Motor neuron (in vitro differentiated cells): ENCODE measurements at places on chromosomes 16 and 17.

DNA sequence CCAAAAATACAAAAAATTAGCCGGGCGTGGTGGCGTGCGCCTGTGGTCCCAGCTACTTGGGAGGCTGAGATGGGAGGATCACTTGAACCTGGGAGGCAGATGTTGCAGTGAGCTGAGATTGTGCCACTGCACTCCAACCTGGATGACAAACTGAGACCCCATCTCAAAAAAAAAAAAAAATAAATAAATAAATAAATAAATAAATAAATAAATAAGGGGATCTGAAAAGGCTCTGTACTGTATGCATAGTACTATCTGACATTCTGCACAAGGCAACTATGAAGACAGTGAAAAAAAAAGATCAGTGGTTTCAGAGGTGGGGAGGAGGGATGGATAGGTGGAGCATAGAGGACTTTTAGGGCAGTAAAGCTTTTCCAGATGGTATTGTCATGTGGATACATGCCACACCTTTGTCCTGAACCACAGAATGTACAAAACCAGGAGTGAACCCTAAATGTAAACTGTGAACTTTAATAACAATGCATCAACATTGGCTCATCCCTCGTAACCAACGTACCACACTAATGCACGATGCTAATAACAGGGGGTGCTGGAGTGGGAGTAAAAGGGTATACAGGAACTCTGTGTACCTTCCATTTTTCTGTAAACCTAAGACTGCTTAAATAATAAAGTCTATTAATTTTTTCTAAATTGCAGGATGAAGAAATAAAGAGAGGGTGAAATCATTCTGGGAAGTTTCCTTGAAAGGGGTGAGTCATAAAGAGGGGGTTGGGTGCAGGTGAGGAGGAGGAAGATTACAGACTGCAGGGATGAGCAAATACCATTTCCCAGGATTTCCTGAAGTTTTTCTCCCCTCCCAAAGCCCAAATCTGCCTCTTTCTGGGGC is 155.8 kb upstream of the SDK2 start:
- ATAC-seq, result no peak

- ATAC-seq, result no peak
Measured at GRCh38 chr17:39169101-39169500, 3.1 kb upstream of the ARL5C start.

- ATAC-seq, result peak; percentile 52
Measured at GRCh38 chr16:31009894-31010584, 399 bp downstream of the STX1B start.

DNA sequence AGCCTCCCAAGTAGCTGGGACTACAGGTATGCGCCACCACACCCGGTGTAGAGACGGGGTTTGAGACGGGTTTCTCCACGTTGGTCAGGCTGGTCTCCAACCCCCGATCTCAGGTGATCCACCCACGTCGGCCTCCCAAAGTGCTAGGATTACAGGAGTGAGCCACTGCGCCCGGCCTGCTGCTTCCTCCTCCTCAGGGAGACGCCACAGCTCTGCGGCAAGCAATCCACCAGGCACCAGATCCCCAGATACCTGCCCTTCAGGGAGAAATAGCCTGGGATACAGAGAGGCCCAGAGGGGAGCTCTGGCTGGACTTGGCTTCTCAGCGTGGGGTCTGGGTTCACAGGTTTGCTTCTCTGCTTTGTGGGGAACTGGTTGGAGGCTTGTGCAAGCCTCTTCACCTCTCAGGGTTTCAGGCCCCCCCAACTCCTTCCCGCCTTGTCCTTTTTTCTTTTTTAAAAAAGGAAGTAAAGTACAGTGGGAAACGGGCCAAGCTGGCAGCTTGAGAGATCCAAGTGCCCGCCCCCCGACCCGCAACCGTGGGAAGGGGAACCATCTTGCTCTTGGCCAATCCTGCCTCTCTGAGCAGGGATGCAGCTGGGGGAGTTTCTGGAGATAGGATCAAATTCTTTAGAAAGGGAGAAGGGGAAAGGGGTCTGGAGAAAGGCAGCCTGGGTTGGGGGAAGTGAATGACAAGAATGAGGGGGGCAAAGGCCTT is 2.6 kb upstream of the SPHK1 start:
- ATAC-seq, result no peak

GRCh38 chr17:28865946-28866752 is 11.3 kb downstream of the ERAL1 start:
- ATAC-seq, result peak; percentile 63

- ATAC-seq, result peak; percentile 73
Measured at GRCh38 chr16:88453217-88453531, at the start of gene ZFPM1. Gene ZFPM1 (plus strand): TSS chr16:88453280. CDS start chr16:88453639, 359 bp downstream.

DNA sequence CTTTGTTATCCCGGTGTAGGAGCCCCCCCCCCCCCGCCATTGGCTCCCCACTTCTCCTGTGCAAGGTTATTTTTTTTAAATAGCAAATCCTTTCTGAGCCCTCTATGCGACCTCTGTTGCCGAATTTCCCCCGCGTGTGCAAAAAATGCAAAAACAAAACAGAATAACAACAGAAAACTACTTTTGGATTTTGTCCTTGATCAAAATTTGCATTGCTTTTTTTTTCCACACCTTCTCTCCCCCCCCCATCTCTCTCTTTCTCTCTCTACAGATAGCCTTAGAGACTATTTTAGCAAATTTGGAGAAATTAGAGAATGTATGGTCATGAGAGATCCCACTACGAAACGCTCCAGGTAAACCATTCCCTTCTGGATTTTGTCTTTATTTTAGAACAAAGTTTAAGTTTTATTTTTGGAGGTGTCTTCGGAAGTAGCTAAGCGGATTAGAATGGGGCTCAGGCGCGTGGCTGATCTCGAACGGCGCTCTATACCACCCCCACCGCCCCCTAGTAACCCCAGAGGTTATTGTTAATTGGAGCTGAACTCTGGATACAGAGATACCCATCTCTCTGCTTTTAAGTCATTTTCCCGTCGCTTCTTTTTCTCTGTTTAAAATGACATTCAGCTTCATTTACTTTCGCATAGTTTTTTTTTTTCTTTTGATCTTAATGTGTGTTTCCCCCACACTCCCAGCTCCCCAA is 1.0 kb downstream of the MSI2 start:
- ATAC-seq, result no peak

DNA sequence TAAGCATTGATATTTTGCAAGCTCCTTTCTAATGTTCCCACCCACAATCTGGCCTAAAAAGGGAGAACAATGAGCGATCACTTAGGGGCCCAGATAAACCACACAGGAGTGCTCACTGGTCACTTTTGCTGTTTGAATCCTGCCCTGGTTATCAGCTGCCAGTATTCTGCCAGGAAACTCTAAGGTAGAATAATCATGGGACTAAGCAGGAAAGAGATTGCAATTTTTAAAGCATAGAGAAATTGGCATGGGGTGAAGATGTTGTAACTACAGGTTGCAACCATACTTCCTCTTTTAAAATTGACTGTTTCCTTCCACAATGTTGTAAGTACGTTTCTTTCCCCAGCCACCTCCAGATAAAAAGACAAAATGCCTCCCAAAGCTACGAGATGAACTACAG is 251.2 kb upstream of the CDH11 start:
- ATAC-seq, result no peak

DNA sequence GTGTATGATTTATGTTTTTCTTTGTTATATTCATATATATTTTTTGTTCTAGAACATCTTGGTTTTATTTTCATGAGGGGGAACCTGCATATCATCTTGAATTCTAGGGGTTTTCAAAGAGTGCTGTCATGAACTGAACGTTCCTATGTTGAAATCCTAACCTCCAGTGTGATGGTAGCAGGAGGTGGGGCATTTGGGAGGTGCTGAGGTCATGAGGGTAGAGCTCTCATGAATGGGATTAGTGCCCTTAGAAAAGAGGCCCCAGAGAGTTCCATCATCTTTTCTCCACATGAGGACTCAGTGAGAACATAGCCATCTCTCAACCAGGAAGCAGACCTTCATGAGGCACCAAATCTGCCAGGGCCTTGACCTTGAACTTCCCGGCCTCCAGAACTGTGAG is 34.6 kb upstream of the CCDC182 start:
- ATAC-seq, result no peak

GRCh38 chr16:52914428-52914827 is 138.3 kb downstream of the CHD9NB start:
- no peak for ATAC-seq

- no peak for ATAC-seq
Measured at GRCh38 chr16:26824469-26824868, 242.3 kb upstream of the C16orf82 start.

DNA sequence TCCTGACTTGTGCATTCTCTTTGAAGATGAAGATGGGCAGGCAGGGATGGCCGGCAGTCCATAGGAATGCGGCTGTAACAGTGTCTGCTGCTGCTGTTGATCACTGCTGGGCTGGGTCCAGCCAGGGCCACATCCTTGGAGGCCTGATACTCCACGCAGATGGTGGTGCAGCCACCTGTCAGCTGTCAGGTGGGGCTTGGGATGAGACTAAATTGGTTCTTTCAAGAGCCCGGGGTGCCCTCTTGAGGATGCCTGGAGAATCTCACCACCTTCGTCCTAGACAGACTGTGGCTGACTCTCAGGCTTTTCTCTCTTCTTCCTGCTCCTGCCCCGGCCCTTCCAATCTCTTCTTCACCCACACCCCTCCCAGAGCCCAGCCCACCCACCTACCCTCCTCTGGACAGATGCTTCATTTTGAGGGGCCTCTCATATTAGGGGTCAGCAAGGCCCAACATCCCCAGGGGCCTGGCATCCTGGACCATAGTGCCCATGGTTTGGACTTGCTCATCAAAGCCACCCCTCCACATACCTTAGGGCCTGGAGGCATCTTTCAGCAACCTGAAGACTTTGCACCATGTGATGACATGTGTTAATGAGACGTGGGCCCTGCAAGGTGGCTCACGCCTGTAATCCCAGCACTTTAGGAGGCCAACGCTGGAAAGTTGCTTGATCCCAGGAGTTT is 19.1 kb downstream of the OSBPL7 start:
- peak; percentile 70 for ATAC-seq
